ENCODE measurements at places on chromosomes 12 and 14.
A peak's percentile ranks its signal among the peaks of the same experiment; 100 is the strongest.

DNA sequence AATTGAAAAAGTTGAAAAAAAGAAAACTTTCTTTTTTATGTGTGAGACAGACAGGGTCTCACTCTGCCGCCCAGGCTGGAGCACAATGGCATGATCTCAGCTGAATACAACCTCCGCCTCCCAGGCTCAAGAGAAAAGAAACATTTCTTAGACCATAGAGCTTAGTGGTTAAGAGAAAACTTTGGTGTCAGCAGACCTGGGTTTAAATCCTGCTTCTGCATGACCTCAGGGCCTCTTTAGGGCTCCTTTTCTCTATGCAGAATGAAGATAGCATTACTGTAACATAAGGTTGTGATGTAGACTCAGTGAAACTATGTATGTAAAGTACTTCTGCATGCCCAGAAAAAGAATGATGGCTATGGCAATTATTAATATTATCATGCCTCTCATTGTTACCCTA is 104.7 kb upstream of the NUDT4 start:
- DNase-seq: no peak

- no peak for DNase-seq
These were observed 26.1 kb downstream of the SDR9C7 start for GRCh38 chr12:56908136-56908535.

DNA sequence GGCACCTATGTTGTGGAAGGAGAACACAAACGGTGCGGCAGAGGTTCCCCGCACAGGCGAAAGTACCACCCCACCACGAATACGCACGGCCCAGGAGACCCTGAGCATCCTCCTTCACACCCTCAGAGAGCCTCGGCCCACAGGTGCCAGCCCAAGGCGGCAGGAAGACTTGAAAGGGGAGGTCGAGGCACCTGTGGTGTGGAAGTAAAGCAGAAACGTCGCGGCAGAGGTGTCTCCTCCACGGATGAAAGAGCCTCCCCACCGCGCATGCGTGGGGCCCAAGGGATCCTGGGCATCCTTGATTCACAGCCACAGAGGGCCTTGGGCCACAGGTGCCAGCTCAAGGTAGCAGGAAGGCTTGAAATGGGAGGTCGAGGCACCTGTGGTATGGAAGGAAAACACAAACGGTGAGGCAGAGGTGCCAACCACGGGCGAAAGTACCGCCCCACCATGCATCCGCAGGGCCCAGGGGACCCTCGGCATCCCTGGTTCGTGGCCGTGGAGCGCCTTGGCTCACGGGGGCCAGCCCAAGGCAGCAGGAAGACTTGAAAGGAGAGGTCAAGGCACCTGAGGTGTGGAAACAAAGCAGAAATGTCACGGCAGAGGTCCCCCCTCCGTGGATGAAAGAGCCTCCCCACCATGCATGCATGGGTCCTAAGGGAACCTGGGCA is 380.1 kb downstream of the ALG10 start:
- DNase-seq: no peak

- no peak for DNase-seq
These were observed 7.1 kb upstream of the NANOG start for GRCh38 chr12:7782055-7782454.

DNA sequence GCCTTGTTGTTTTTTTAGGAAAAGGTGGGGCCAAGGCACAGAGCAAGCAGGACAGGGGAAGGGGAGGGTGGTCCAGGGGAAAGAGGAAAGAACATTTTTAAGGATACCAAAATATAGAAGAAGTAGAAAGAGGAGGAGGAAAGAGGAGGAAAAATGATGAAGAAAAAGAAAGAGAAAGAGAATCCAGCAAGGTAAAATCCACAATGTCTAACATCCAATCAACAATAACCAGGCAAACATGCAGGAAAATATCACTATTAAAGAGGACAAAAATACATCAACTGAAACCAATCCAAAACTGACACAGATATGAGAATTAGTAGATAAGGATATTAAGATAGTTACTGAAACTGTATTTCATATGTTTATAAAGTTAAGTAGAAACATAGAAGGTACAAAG is 7.0 kb upstream of the TMEM120B start:
- DNase-seq: no peak

DNA sequence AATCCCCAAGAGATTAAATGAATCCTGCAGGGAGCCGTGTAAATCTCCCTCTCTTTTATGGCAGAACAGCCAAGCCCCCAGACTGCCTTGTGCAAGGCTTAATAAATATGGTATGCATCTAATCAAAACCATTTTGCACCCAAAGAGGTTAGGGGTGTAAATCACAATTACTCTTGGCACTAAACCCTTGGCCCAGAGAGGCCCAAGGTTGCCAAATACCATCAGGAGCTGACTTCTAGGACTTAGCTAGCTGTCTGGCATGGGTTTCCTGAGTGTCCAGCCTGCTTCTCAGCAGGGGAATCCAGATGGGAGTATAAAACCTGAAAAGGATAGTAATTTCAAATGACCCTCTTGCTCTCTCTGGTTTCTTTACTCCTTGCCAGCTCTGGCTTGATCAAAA is 610.4 kb downstream of the MED13L start:
- DNase-seq: no peak

GRCh38 chr14:30312214-30312613 is 246.7 kb upstream of the G2E3 start:
- DNase-seq: no peak

- DNase-seq: no peak
These were observed 189.5 kb downstream of the KITLG start for GRCh38 chr12:88390811-88391210.

DNA sequence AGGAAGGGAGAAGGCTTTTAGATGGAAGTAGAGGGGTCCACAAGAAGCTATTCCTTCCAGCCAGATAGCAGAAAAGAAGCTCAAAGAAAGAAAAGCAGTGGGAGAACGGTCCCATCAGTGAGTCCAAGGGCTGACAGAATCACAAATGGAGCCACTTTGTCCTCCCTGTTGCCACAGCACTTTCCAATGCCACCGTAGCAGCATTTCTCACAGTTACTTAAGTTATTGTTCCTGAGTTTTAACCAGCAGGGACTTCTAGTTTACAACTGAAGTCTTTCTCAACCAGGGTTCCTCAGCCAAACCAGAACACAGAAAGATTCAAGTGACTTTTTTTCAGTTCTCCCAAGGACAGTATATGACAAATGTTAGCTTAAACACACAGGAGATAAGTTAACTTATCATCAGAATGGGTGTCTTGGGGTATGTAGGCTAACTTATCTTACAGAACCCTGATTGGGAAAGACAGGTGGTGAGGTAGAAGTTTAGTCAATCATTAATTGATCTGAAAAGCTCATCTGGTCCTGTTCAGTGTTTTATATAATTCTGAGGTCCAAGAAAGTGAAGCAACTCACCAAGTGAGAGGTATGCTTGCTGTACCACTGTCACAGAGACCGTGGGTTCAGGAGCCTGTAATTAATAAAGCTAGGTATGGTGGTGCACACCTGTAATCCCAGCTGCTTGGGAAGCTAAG is 7.0 kb downstream of the GATC start:
- no peak for DNase-seq

- peak; percentile 69 for DNase-seq
These were observed 20.7 kb downstream of the GCH1 start for GRCh38 chr14:54881761-54882401.

DNA sequence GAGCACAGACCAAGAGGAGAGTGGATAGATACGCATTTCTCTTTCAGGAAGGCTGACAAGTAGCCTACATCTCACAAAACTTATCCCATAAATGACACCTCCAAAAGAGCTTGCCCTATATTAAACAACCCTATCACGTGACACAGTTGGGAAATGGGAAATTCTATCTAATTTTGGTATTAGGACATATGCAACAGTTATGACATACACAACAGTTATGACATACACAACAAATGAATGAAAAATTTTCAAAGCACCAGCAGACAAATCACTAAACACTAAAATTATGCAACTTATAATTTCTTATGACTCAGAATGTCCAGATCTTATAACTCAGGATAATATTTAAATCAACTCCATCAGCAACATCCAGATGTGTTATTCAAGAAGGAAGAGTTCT is 54.1 kb downstream of the DUSP16 start:
- no peak for DNase-seq

- DNase-seq: no peak
These were observed 333.9 kb upstream of the CCDC196 start for GRCh38 chr14:66152302-66152701.

GRCh38 chr14:52607061-52607460 is 54.4 kb downstream of the GPR137C start:
- DNase-seq: no peak

DNA sequence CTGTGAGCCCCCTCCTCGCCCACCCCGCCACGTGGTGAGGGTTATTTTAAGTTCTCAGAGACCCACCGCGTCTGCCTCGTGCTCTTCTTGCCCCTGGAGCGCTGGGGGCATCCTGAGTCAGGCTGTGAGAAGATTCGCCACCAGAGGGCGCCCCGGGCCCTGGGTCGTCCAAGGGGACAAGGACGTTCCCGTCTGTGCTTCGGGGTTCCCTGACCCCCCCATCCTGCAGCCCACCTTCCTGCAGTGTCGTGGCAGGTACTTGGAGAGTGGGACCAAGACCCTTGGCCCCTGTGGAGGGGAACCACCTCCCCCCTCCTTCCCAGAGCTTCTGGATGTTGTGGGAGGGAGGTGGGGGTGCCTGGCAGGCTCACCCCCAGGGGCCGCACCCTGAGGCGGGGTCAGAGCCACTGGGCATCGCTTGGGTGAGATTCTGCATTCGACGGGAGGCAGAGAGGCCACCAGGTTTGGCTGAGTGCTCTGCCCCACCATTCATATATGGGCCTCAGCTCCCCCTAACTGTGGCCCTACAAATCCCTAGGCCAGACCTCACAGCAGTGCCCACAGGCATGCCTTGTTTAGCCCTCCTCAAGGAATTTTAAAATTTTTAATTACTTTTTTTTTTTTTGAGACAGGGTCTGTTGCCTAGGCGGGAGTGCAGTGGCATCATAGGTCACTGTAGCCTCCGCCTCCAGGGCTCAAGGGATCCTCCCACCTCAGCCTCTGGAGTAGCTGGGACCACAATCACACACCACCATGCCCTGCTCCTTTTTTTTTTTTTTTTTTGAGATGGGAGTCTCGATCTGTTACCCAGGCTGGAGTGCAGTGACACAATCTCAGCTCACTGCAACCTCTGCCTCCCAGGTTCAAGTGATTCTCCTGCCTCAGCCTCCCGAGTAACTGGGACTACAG is 17.0 kb downstream of the RHOF start:
- no peak for DNase-seq

DNA sequence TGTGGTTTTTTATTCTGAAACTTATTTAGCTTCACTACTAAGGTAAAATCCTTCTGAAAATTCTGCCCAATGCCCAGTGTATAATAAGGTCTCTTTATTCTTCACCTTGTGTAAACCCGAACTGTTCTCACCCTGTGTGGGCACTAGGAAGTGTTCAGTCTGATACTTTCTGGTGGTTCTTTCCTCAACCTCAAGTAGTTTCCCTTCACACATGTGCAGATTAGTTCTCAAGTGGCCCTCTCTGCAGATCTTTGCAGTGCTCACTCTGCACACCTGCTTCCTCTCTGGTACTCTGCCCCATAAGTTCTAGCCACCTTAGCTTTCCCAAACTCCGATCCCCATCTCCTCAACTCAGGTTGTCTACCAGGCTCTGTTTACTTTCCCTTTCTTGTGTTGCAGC is 61.6 kb downstream of the RAD51B start:
- DNase-seq: no peak

GRCh38 chr14:98896449-98896848 is 375.5 kb downstream of the BCL11B start:
- DNase-seq: no peak

DNA sequence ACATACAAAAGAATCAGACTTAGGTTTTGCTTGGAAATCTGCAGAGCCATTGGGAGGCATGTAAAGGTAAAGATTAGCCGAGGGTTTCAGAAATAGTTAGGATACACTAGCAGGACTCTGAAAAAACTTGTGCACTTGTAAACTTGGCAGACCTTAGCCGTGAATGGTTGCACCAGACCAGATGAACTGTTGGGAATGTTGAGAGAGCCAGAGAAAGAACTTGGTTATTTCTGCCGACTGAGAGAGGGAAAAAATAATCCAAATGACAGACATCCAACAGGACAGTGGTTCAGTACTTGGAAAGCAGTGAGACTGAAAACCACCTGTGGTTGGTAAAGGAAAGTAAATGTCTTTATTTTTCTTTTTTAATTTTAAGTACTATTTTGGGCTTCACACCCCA is 222.5 kb upstream of the DDHD1 start:
- no peak for DNase-seq

GRCh38 chr12:58459191-58459590 is 461.1 kb downstream of the LRIG3 start:
- no peak for DNase-seq

GRCh38 chr14:77805706-77806105 is 5.8 kb downstream of the ADCK1 start:
- DNase-seq: no peak

GRCh38 chr14:66628636-66629035 is 120.7 kb downstream of the GPHN start:
- no peak for DNase-seq

GRCh38 chr12:64877363-64878004 is 53.0 kb downstream of the TBC1D30 start:
- DNase-seq: no peak

GRCh38 chr14:75757644-75758402 is 96.8 kb downstream of the TTLL5 start:
- DNase-seq: no peak

GRCh38 chr12:88362439-88362838 is 217.8 kb downstream of the KITLG start:
- DNase-seq: peak; percentile 14

- no peak for DNase-seq
These were observed 336.4 kb downstream of the PCNX1 start for GRCh38 chr14:71243697-71244096.

- no peak for DNase-seq
These were observed 305.8 kb downstream of the AACS start for GRCh38 chr12:125371033-125371432.

DNA sequence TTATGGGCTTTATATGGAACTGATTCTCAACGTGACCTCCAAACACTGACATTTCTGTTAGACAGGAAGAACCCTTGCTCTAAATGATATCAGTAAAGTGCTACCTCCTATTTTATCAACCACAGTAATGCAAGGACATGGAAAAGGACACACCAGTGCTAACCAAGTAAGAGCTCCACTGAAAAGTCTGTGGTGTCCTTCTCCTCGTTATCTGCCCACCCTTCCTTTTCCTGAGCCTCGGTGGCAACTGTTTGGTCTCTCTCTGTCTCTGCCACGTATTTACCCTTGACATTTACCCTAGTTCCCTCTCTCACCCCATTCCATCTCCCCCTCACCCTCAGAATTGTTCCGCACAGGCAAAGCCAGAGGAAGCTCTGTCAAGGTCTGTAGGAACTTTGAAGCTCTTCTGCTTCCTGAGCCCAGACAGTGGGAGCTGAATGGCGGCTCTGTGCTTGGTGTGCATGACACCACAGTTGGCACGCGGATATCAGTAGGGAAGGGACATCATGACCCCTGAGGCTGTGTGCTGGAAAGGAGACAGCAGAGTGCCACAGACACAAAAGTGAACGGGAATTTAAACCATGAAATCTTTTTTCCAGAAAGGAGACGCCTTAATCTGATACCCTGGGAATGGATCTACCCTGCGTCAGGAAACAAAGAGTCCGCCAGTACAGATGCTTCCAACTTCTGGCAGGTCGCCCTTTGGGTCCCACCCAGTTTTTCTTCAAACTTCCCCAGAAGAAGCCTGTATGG is 50.8 kb downstream of the NTN4 start:
- no peak for DNase-seq
